ENCODE measurements at places on chromosomes 4 and X. TPM values are rescaled to one million over a fixed set of nuclear protein-coding genes. Genes with fewer than 3 reads are reported as not detected.

DNA sequence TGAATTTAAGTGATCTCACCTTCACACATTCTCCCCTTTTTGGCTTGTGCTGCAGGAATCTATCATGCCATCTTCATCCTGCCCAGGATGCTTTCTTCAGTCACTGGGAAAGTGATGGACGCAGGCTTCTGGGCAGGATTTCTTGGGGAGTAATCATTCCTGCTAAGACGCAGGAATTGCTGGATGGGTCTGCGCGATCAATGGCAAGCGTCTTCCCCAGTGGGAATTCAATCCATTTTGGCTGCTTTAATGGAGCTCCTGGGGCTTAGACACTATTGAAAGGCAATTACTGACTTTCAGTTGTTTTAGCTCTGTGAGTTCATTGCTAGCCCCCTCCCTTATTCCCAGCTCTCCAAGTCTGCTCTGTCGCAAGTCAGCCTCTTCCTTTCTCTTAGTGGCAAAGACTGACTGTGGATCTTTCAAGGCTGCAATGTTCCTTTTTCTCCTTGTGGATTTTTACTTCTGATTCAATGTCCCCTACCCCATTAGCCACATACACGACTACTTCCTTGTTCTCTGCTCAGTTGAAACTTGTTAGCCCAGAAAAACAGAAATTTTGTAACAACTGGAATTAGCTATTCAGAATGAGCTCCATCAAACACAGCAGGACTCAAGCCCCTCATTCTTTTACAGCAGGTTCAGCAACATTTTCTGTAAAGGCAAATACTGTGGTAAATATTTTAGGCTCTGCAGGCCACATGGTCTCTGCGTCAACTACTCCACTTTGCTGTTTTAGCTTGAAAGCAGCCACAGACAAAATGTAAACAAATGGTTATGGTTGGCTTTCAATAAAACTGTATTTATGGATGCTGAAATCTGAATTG, 154.9 kb downstream of the ASB9 start:
- no peak for DNase-seq

FAT4 gene
- 8.0 TPM for total RNA-seq

DNA sequence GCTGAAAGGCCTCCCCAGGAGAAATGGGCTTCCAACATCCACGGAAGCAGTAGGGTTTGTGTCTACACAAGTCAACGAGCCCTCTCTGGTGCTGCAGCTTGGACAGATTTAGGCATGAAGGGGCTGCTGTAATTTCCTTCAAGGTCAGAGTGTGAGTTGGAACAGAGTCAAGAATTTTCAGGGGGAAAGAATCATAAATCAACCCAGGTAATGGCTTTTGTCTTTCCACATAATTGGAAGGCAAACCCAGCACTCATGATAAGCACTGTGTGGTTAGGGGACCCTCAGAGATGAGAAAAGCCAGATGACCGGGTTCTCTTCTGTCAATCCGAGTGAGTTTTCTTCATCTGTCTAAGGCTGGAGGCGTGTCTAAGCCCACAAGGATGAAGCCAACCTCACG, 78.6 kb upstream of the MXRA5 start:
- no peak for DNase-seq

DNA sequence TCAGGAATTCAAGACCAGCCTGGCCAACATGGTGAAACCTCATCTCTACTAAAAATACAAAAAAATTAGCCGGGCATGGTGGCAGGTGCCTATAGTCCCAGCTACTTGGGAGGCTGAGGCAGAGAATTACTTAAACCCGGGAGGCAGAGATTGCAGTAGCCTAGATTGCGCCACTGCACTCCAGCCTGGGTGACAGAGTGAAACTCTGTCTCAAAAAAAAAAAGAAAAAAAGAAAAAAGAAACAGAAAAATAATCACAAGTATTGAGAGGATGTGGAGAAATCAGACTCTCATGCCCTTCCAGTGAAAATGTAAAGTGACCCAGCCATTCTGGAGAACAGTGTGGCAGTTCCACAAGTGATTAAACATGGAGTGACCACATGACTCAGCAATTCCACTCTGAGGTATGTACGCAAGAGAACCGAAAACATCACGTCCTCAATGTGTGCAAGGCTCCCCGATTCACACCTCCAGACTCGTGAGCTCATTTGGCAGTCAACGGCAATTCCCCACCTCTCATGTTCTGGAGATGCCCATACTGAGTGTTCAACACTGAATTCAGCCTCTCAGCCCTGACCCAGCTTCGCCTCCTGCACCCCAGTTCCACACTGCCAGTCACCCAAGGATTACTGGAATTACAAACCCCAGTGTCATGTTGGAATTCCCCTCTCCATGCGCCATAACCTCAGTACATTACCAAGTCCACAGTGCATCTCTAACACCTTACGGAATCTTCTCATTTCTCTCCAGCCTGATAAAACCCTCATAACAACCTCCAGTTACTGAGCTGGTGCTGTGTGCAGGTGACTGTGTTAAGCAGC, 21.1 kb downstream of the ACOX3 start:
- DNase-seq: peak; percentile 58

KLHL13 gene
- 3.1 TPM for total RNA-seq

- peak; percentile 45 for DNase-seq
Observed at GRCh38 chr4:48665555-48666186, 114.4 kb downstream of the FRYL start.

- DNase-seq: no peak
Observed at GRCh38 chr4:8639777-8640720, 47.5 kb downstream of the CPZ start.

GRCh38 chr4:108171339-108172230, 2.9 kb upstream of the LEF1 start:
- DNase-seq: no peak

DNA sequence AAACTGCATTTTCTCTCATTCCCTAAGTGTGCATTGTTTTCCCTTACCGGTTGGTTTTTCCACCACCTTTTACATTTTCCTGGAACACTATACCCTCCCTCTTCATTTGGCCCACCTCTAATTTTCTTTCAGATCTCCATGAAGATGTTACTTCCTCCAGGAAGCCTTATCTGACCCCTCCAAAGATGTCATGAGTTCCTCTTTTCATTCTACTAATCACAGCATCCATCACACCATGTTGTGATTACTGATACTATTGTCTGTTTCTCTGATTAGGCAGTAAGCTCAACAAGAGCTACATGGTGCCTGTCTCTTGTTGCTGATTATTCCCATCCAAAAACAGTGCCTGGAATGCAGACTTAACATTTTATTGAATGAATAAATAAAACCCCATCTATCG, 2.9 kb upstream of the AFP start:
- no peak for DNase-seq

DNA sequence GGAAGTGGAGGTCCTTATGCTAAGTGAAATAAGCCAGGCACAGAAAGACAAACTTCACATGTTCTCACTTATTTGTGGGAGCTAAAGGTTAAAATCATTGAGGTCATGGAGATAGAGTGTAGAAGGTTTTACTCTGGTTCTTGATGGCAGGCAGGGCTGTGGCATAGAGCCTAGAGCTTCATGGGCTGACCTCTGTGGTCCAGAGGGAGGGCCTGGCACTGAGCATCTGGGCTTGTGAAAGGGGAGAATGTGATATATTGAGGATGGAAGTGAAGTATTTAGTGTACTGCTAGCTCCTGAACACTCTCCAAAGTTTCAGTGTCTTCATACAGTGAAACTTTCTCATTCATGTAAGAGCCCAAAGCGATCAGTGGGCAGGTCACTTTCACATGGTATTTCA, 71.3 kb upstream of the ANXA3 start:
- DNase-seq: no peak

DNA sequence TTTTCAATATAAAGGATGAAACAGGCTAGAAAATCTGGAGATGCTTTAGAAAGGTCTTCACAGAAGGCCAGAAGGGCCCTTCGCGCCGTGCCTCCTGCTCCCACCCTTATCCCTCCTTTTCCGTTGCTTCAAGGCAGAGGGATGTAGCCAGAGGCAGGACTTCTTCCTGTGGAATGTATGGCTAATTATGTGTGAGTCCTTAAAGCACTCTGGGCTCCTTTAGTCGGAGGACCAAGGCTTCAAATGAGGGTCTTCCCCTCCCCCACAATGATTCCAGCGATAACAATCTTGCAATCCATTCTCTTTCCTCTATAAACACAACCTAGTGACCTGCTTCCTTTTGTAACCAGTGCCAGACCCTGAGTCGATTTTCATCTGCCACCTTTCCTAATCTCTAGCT, 103.5 kb downstream of the GPC3 start:
- no peak for DNase-seq

GRCh38 chr4:39335566-39335965, 30.6 kb downstream of the RFC1 start:
- DNase-seq: no peak

DNA sequence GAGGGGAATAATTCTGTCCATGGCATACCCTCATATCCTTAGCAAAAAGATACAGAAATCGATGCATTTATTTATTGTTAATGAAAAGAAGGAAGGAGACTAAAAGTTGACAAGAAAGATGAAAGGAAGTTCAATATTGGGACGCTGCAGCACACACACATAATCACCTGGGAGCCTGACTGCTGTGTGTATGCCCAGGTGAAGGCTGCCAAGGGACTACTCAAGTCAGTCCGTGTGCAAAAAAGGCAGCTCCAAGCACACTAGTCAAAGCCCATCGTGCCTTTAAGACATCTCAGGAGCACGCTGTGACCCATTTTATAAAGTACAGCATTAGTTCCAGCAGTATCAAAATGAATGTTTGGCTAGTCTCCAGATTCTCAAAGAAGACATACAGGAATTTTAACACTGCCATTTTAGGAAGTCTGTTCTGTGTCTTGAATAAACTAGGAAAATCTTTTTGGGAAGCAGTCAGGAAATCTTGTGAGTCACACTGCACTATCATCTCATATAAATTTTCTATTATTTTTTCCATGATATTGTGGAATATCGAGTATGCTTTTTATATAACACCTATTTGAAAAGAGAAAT, 363.9 kb downstream of the GASK1B start:
- no peak for DNase-seq

DNA sequence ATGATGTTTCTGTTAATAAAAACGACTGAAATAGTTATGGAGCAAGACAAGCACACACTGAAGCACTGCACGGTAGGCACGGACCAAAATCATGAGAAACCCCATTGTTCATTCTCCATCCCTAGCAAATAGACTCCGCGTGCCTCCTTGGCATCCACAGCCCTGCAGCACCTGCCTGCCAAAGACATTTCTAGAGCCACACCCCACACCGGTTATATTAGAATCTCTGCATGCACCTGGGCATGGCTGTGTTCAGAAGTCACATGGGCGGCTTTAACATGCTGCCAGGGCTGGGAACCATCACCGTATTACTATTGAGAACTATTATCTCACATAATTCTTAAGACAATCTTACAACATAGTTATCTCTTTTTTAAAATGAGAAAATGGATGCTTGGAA, 5.9 kb downstream of the PDLIM3 start:
- no peak for DNase-seq

GRCh38 chr4:83281307-83281706, 3.3 kb downstream of the COQ2 start:
- DNase-seq: no peak

DNA sequence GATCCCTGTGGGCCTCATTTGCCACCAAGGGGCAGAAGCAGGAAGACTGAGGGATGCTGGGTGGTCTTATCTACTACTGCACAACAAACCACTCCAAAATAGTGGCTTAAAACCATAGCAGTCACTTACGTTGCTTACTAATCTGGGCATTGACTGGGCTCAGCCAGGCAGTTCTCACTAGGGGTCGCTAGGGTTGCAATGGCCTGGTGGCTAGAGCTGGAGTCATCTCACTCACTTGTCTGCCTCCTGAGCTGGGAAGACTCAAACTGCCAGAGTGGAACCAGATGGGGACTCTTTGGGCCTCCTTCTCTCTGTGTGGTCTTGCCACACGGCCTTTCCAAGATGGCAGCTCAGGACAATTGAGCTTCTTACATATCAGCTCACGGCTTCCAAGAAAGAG, 216.3 kb upstream of the BCOR start:
- no peak for DNase-seq

DNA sequence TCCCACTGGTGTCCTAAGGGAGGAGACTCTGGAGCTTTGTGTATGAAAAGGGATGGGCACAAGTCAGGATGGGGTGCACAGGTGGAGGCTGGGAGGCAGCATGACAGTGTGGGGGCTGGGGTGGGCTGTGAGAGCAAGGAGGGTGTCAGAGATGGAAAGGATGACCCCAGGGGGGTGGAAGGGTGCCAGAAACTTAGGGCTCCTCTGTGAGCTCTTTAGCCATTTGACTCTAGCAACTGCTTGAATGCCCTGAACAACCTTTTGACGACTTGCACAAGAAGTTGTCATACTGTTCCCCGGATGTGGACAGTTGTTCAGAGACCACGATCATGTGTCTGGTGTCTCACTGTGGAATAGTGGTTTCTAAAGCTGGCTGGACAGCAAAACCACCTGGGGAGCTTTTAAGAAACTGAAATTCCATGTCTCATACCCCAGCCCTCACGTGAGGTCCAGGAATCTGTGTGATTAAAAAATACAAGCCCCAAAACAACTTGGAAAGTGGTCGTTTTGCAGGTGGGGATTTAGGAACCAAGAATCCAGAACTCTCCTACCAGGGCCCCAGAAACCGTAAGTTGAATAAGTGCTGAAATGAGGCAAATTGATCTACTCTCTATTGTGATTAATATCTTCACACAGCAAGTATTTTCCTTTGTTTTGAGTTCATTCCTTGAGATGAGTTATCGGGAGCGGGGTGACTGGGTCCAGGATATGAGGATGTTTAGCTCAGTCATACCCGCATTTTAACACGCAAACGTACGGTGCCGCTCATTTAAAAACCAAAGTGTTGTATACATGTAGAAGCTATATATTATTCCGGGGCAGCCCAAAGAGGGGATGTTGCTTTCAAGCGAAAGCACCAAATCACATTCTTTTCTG, 3.4 kb downstream of the RHOH start:
- DNase-seq: peak; percentile 41

DNA sequence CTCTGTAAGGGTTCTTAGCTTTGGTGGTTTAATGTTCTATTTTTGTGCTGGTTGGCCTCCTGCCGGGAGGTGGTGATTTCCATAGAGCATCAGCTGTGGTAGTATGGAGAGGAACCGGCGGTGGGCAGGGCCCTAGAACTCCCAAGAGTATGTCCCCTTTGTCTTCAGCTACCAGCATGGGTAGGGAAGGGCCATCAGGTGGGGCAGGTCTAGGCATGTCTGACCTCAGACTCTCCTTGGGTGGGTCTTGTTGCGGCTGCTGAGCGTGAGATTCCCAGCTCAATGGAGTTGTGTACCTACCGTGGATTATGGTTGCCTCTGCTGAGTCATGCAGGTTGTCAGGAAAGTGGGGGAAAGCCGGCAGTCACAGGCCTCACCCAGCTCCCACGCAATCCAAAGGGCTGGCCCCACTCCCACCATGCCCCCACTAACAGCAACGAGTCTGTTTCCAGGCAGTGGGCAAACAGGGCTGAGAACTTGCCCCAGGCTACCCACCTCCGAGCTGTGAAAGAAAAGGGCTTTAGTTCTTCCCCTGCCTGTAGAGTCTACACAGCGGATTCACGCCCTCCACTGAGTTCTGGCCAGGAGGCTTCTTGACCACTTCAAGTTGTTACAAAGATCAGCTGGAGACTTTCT, 235.9 kb downstream of the RPA4 start:
- no peak for DNase-seq

DNA sequence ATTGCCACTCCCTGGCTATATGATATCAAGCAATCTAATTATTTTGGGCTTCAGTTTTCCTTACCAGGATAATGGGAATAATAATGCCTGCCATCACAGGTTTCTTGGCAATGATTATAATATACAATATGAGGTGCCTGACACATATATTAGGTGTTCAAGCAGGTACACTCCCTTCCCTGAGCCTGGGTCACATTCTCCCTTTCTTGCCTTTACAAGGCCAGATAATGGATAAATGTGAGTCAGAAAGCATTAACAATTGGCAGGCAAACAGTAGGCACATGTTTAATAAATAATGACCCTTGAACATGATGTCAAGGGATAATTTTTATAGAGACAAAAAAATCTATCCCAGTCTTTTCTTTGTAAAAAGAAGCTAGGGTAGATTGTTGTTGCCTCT, 17.2 kb downstream of the NDP start:
- no peak for DNase-seq

TMEM187 gene
- total RNA-seq: 10.6 TPM

Measured in astrocyte (in vitro differentiated cells and primary cell).